NCI-H2081 (cell line): ENCODE measurements at places on chromosomes 6 and 20.

GRCh38 chr6:17156966-17157365 is 55.1 kb downstream of the STMND1 start:
- DNase-seq: no peak

- DNase-seq: peak; percentile 68
These were observed 17.0 kb downstream of the CRISP1 start for GRCh38 chr6:49849213-49849907.

DNA sequence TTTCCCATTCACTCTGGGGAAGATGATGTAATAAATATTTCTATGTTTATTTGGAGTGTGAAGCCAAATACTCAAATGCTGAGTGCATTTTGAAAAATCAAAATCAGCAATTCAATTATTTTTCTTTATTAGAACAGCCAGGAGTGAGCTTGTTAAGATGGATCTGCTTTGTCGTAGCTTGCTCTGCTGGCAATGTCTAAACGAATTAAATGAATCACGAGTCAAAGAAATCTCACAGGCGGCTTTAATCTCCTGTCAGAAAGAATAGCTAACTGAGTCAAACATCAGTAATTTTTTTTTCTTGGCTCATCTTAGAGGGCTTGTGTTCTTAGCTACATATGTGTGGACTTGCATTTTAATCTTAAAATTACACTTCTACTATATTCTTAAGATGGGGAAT is 100.2 kb upstream of the HMGN3 start:
- DNase-seq: no peak

- DNase-seq: no peak
These were observed 31.8 kb upstream of the RALGAPA2 start for GRCh38 chr20:20744170-20744725.

DNA sequence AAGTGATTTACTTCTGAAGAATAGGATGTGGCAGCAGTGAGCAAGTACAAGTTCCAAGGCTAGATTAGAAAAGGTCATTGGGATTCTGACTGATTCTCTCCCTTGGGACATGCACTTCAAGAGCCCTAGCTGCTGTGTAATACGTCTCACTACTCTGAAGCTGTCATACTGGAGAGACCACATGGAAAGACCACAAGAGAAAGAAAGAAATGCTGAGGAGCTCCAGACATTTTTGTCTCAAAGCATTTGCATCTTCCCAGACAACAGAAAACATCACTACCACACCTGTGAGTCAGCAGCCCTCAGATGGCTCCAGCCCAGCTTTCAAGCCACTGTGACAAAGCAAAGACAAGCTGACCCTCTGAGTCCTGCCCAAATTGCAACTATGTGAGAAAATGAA is 20.7 kb downstream of the TENT5A start:
- DNase-seq: no peak

DNA sequence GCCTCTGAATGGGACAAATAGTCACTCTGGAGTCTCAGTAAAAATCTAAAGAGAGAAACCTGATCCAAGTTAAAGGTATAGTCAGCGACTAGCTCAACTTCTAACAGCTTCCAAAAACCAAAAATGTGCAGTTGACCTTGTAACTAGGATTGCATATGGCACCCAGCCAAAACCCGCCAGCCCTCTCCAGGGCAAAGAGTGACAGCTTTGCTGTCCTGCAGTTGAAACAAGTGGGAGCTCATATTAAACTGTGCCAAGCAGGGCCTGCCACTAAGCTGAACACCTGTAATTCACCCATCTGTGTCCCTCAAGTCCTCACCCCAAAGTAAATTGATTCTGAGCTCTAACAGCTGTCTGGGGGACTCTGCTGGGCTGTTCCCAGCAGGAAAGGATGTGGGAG is 695.3 kb downstream of the MAFB start:
- no peak for DNase-seq

DNA sequence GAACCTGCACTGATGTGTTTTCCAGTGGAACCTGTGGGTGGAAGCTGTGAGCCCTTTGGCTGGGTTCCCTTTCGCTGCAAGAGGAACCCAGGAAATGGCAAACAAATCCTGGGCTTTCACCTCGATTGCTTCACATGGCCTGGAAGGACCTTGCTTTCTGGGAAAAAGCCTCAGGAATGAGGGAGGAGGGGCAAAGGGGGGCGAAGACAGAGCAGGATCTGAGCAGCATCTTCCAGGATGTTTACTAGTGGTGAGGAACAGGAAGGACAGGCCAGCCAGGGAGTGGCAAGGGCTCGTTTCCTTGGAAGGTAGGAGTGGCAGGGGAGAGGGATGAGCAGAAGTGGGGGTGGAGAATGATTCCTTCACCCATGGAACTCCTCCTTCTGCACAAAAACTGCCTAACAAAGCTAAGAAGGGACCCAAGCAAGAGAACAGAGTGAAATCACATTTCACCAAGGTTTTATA is 5.9 kb downstream of the SLC2A10 start:
- DNase-seq: no peak

DNA sequence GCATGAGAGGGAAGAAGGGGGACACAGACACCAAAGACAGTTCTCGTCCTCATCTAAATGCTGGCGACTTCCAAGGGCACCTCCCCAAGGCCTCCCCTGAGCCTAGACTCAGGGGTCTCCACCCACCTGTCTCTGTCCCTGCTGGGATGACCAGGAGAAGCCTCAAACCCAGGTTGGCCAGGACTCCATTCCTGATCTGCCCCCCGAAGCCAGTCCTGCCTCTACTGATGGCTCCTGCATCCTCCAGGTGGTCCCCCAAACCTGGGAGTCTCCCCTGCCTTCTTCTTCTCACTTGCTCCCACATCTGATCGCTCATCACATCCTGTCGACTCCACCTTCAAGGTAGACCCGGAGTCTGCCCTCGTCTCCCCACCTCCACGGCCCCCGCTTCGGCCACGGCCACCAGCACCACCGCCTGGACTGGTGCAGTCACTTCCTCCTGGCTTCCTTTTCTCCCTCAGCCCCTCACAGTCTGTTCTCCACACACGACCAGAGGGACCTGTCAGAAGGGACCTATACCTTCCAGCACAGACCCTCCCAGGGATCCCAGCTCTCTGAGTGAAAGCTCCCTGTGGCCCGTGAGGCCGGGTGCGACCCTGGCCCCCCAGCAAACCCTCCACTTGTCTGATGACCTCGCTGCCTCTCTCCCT is 92.1 kb downstream of the CEBPB start:
- DNase-seq: no peak

- DNase-seq: no peak
These were observed 3.5 kb upstream of the RIPPLY2 start for GRCh38 chr6:83849610-83850009.

DNA sequence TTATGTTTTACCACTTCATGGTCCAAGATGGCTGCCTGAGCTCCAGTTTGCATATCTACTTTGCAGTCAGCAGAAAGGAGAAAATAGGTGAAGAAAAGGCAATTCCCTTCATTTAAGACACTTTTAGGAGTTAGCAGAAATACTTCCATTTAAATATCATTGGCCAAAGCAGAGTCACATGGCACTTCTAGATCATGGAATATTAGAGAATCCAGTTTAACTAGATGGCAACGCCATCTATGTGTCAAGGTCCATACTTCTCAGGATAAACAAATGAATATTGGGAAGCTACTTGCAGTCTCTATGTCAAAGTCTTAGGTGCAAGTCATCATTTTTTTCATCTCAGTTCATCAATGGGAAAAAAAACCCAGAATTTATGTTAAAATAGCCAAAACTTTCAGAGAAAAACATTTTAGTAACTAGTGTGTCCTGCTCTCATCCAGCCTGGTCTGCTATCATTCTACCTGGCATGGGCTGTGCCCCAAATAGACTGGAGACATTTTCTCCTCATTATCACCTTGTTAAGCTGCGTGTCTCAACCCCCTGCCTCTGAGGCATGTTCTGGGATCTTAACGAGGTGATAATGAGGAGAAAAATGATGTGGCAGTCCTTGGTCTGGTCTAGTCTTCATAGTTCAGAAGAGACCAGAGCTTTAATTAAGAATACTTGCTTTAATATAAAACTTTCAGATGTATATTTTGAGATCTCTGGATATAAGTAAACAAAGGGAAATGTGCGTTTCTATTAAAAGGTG is 227.3 kb downstream of the TBX18 start:
- no peak for DNase-seq

DNA sequence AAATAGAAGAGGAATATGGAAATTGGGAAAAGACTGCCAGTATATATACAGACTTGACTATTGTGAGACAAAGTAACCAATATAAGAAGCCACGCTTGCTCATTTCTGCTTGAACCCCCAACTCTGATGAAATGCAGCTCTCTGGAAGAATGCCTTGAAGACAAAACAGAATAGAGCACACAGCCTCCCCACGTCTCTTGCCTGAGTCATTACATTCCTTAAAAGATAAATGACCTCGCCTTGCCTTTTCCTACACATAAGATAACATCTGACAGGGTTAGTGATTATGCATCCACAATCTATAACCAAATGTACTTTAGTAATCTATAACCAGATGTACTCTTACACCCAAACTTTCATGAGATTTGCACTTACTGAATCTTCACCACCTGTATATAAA is 141.1 kb upstream of the EEF1E1 start:
- DNase-seq: no peak

- DNase-seq: no peak
These were observed 77.6 kb downstream of the TBC1D7 start for GRCh38 chr6:13250703-13251102.

- DNase-seq: no peak
These were observed 208.1 kb downstream of the UTRN start for GRCh38 chr6:144493035-144493910.

- DNase-seq: peak; percentile 47
These were observed 46.7 kb upstream of the MOCS1 start for GRCh38 chr6:39980839-39981580.
